NCI-H1694 treated with DMSO at 0.1 percent for 48 hours (cell line): ENCODE measurements at places on chromosomes 7 and 10.

- no peak for DNase-seq
These were observed 244.6 kb downstream of the SORCS1 start for GRCh38 chr10:106919871-106920282.

DNA sequence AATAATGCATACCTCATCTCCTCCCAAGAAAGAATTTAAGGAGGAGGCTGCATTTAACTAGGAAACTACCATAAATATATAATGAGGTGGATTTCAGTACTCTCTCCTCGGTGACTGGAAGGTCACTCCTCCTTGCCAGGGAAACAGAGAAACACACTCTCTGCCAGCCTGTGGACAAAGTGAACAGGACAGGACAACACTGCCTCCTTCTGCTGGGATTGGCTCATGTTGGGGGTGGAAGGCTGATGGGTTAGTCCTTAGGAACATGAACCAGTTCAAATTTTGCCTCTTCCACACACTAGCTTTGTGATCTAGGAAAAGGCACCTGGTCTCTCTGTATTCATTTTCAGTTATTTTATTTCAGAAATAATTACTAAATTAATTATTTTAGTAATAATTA, 50.6 kb upstream of the STEAP4 start:
- DNase-seq, result no peak

DNA sequence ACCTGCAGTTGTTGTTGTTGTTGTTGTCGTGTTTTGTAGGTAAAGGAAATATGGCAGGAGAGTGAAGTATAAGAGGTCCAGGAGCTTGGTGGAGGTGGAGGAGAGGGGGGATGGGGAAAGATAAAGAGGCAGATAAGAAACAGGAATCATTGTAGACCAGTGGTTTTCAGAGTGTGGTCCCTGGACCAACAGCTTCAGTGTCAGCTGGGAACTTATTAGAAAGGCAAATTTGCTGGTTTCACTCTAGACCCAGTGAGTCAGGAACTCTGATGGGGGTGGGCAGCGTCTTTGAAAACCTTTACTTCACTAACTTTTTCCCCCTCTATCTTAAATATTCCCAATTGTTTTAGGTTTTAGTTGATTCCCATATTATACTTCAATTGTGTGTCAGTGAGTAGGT, 241.5 kb downstream of the AUTS2 start:
- no peak for DNase-seq

- no peak for DNase-seq
These were observed 208.6 kb downstream of the ADAM12 start for GRCh38 chr10:126179637-126180036.

GRCh38 chr7:135152442-135152841, 4.6 kb downstream of the TMEM140 start:
- no peak for DNase-seq

DNA sequence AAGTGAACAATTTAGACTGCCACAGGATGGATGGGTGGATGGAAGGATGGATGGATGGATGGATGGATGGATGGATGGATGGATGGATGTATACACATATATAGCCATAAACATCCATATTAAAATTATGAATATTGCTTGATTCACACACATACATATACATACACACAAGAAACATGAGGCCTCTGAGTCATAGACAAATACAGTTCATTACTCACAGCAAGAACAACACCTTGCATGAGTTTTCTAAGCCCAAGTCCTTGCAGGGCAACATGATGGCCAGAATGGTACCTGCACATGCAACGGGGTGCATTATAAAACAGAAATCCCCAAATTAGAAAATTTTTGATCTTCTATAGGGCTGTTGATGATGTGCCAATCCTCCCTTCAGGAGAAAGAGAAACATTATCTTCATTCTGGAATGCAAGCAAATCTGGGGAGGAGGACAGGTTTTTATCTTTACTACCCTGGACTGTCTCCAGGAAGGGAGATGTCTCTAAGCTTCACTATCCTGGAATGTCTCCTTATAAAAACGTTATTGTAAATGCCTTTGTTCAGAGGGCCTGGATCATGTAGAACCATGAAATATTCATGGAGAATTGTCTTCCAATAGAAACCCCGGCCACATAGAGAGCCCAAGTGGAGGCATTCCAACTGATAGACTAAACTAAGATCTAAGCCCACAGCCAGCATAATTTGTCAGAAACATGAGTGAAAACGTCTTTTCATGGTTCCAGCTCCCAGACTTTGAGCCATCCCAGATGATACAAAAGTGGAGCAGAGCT, 238.6 kb upstream of the LRRN3 start:
- DNase-seq, result no peak

DNA sequence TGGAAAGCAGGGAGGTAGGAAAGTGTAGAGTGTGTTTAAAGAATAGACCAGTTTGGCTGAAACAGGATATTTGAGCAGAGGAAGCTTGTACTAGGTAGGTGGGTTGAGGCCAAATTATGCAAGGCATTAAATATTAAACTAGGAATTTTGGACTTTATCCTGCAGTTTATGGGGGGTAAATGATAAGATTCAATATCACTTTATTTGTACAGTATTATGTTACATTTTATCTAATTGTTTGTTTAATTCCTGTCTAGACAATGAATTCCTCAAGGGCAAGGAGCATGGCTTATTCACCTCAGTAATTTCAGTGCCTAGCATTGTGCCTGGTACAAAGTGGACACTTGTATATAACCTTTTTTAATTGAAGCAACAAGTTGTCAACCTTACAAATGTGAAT, 125.9 kb downstream of the CFTR start:
- DNase-seq, result no peak
